Stimulated activated CD4-positive, alpha-beta T cell treated with anti-CD3 and anti-CD28 coated beads, TNF-alpha, amount 100 ng/mL, for 1 hour (primary cell): ENCODE measurements at places on chromosomes 4 and X.

DNA sequence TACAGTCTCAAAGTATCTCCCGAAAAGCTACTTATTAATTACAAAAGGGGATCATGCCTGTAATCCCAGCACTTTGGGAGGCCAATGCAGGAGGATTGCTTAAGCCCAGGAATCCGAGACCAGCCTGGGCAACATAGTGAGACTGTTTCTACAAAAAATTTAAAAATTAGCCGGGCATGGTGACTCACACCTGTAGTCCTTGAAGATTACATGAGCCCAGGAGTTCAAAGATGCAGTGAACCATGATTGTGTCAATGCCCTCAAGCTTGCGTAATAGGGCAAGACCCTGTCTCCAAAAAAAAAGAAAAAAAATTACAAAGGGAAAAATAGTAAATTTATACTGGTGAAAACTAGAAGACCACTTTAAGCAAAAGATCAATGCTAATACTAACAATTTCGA lies 3.3 kb upstream of the PORCN start:
- no peak for DNase-seq

- DNase-seq, result no peak
These were observed 84.5 kb upstream of the MAML3 start for GRCh38 chr4:140238351-140239056.

GRCh38 chr4:163548481-163549243 lies 54.2 kb downstream of the TMA16 start:
- no peak for DNase-seq

- DNase-seq, result no peak
These were observed 73.9 kb downstream of the FAT4 start for GRCh38 chr4:125388613-125389012.

GRCh38 chr4:53194727-53195126 lies 171.1 kb downstream of the SCFD2 start:
- no peak for DNase-seq

DNA sequence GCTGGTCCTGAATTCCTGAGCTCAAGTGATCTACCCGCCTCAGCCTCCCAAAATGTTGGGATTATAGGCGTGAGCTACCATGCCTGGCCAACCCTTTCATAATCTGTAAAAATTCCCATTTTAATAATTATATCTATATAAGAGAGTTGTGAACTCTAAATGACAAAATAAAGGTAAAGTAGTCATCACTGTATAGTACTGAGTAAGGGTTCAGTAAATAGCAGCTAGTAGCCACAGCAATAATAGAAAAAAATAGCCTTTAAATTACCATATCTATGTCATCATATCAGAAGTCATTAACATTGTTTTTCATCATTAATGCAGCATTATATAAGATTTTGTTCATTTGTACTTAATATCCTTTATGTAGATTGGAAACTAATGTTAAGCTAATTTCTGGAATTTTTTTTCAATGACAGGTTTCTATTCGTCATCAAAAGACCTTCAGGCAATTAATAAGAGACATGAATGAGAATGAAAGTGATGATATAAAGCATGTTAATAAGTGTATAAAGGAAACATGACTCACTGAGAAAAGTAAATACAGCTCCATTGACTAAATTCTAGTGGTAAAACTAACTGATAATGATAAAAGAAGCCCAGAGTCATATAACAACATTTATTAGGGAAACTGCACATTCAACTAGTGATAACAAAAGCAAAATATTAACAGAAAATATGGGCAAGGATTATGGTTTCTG lies 85.9 kb upstream of the UGT8 start:
- no peak for DNase-seq

GRCh38 chr4:88879991-88880390 lies 177.0 kb downstream of the FAM13A start:
- DNase-seq, result no peak

GRCh38 chr4:146340798-146341197 lies 126.5 kb downstream of the REELD1 start:
- DNase-seq, result no peak

DNA sequence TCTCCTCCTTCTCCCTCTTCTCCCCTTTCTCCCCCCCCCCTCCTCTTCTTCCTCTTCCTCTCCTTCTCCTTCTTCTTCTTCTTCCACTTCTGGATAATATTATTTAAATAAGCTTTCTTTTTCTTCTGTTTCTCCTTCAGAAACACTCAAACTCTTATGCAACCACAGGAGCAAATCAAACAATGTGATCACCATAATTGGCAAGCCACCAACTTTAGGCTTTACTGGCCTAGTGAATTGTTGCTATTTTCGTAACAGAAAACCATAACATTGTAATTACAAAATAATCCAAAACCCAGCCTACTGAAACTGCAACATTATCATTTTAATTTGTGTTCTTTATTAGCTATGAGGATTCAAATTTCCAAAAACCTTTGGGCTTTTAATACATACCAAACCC lies 14.3 kb downstream of the DCAF8L1 start:
- no peak for DNase-seq

DNA sequence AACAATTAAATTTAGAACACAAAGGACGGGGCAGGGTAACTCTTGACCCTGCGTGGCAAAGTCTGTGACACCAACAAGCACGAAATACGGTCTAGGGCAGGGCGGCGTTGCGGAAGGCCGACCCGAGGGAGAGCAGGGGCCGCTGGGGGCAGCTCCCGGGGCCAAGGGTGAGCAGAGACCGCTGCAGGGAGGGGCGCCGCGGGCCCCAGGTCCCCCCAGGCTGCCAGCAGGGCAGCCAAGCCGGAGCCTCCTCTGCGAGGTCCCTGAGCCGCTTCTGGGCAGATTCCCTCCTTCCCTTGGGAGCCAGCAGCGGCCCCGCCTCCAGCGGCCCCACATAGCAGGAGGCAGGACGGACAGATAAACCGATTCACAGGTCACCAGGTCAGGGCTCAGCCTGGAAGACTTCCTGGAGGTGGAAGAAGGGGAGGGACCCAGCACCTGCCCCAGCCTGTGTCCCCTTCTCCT lies 90.2 kb downstream of the FAM53A start:
- no peak for DNase-seq

GRCh38 chr4:34309383-34309906 lies 1934.9 kb downstream of the ARAP2 start:
- no peak for DNase-seq

- DNase-seq, result no peak
These were observed 298.9 kb upstream of the PUDP start for GRCh38 chrX:7446815-7447214.

DNA sequence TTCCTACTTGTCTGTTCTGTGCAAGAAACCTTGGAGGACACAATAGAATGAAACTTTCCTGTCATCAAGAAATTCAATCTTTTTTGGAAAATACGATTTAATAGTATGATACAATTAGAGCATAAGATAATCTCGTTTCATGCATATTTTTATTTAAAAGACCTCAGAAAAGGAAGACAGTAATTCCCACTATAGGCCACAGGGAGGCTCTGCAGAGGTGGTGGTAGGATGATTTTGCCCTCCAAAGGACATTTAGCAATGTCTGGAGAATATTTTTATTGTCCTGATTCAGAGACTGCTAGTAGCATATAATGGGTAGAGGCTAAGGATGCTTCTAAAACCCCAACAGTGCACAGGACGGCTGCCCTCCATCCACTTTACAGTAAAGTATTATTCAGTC lies 68.7 kb downstream of the PAK3 start:
- DNase-seq, result no peak

DNA sequence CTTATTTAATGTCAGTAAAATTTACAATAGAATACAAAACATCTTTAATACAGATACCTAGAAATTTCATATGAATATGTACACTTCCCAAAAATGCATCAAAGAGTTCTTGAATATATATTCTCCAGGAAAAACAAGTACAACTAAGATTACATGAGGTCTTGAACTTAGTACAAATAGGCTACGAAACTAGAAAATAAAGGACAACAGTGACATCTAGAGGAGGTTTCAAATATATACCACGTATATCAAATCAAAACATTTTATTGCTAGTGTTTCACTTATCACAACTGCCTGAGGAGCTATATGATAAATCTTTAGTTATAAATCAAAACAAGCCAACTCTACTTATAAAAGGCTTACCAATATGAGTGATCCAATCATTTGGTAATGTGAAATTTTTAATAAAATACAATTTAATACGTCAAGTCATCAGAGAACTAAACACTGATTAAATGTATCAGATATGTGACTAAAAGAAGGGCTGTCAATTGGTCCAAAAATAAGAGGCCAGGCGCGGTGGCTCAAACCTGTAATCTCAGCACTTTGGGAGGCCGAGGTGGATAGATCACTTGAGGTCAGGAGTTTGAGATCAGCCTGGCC lies 36.6 kb downstream of the ANAPC10 start:
- DNase-seq, result no peak

DNA sequence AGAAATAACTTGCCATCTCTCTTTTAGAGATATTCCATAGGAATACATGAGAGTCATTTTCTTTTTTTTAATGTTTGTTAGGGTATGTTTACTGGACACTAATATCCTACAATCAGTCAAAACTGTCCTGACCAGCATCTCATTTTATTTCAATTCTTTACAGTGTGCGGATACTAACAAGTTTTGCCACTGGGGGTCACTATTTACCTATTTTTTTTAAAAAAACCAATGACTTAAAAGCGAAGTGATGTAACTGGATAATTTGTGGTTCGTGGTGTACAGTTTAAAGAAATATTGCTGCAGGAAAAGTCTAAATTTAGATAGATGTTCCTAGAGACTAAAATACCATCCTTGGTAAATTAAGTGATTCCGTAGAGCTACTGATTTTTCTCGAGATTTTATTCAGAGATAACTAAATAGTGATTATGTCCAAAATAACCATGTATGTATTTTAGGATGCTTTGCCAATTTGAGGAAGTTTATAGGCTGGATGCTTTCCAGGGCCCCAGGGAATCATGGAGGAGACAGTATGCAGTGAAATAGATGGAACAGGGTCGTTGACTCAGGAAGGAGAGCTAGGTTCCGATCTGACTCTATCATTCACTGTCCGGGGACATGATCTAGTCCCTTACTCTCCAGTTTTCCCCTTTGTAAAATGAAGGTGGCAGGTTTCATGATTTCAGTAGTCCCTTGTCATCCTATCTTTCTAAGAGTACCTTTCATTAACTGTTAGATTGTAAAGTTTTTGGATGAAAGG lies 34.0 kb upstream of the GNPDA2 start:
- no peak for DNase-seq

DNA sequence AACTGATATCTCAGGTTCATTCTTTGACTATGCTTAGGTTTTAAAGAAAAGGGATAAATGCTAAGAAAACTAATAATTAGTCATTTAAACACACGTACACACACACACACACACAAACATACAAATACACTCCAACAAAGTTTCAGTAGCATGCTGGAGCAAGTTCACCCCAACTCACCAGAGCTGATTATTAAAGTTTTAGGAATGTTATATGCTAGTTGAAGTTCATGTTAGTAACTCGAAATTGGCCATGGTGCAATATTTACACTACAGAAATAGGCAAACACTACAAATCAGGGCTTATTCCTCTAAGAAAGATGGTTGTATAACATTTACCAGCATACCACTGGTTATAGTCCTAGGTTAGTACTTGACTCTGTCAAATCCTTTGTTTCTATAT lies 384.0 kb upstream of the DIPK2B start:
- DNase-seq, result no peak

GRCh38 chr4:168118116-168118655 lies 25.8 kb downstream of the ANXA10 start:
- no peak for DNase-seq

GRCh38 chrX:5314148-5314547 lies 914.5 kb downstream of the NLGN4X start:
- no peak for DNase-seq

DNA sequence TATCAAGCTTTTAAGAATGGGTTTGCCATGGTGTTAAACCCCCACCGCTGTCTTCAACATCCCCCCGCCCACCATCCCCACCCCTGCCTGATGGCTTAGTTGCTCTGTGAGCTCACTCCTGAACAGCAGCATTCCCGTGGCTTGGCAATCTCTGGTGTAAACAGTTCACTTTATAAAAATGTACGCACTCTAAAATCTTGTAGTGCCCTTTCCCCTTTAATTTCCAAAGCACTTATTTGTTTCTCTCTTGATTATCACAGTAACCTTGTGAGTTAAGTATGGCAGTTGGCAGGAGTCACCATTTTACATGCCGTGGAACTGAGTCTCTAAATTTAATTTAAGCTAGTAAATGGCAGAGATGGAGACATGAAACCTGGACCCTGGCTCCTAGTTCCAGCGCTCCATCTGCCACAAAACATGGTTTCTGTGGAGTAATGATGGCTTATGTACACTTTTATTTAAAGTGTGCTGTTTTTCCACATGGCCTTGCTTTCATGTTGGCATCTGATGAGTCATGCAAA lies 123.1 kb downstream of the AFF1 start:
- DNase-seq, result no peak

DNA sequence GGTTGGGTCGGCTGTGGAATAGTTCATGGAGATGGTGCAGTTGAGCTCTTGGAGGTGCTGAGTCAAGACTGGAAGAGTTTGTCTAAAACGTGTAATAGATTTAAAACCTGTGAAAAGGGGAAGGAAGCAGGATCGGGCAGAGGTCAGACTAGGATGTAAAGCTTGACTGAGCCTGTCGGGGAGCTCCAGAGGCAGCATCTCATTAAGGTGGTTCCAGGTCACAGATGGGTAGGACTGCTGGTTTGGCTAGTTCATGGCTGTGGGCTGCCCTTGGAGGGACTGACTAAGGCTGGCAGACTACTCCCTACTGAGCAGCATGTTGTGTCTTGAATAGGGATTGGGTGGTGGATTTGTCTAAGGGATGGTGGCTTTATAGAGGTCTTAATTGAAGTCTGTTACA lies 28.4 kb upstream of the WDR1 start:
- DNase-seq, result no peak

GRCh38 chrX:11887175-11887574 lies 129.1 kb downstream of the MSL3 start:
- DNase-seq, result no peak

GRCh38 chrX:24026432-24026831 lies 554 bp downstream of the KLHL15 start:
- no peak for DNase-seq

GRCh38 chr4:20984576-20984836 lies 284.2 kb downstream of the PACRGL start:
- no peak for DNase-seq

GRCh38 chrX:50889582-50889981 lies 21.0 kb upstream of the BMP15 start:
- DNase-seq, result no peak
